Ecto neural progenitor cell (in vitro differentiated cells): ENCODE measurements at places on chromosomes 5 and 9.

DNA sequence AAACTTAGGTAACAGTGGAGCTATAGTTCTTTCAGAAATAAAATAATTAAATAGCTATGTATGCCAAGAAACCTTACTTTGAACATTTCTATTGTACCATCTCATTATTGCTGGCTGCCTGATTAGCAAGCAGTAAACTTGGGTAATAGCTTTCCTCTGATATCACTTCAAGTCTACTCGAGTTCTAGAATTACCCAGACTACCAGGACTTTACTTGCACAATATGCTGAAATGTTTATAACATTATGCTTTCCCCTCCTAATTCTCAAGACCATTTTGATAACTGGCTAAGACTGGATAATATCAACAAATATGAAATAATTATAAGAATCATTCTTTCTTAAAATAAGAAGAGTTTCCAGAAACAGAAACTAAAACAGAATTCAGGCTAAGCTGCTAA is 512.6 kb downstream of the RAB3C start:
- DNase-seq = no peak

DNA sequence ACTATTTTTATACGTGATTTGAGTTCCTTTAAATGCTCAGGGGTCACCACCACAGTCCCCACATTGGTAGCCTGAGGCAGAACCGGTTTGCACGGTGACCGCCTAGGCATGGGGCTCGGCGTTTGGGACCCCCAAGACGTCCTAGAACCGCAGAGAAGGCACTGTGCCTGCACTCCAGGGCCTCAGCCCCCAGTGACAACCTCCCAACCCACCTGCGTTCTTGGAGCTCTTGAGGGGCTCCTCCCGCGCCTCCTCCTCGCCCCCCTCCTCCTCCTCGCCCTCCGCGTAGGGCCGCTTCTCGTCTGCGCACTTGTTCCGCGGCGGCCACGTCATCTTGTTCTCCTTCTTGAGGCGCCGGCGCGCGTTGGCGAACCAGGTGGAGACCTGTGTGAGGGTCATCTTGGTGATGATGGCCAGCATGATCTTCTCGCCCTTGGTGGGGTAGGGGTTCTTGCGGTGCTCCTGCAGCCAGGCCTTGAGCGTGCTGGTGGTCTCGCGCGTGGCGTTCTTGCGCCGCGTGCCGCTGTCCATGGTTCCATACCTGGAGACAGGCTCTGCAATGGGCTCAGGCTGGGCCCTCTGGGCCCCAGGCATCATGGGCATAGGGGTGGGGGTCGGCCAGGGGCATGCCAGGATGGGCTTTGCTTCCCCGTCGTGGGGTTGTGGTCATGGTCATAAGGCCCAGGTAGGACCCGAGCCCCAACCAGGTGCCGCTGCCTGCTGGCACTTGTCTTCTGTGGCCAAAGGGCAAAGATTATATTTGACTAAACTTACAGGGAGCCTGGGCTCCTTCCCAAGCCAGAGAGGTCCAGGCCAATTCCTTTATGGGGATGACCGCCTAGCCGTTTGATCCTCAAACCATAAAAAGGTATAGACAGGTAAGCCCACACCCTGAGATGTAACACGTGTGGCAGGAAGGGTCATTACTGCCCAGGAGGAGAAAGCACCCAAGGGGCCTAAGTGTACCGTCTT is 3.1 kb downstream of the IRX4 start:
- DNase-seq = no peak

DNA sequence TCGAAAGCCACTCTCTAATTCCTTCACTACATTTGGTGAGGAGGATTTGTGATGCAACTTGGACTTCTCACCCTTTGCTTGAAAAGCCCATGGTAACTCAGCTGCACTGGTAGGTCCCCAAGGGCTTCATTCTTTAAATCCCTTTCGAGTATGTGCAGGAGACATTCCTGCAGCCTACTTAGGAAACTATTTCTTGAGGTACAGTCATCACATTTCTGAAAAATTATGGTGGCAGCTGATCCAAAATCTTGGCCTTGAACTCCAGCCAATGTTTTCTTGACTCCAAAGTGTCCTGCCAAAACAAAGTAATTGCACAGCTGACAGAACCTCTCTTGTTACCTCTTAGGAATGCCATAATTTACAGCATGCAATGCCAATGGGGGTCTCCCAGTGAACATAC is 99.7 kb downstream of the NPR3 start:
- no peak for DNase-seq

- no peak for DNase-seq
Measured at GRCh38 chr9:128611600-128612394, 44.9 kb downstream of the DYNC2I2 start.

DNA sequence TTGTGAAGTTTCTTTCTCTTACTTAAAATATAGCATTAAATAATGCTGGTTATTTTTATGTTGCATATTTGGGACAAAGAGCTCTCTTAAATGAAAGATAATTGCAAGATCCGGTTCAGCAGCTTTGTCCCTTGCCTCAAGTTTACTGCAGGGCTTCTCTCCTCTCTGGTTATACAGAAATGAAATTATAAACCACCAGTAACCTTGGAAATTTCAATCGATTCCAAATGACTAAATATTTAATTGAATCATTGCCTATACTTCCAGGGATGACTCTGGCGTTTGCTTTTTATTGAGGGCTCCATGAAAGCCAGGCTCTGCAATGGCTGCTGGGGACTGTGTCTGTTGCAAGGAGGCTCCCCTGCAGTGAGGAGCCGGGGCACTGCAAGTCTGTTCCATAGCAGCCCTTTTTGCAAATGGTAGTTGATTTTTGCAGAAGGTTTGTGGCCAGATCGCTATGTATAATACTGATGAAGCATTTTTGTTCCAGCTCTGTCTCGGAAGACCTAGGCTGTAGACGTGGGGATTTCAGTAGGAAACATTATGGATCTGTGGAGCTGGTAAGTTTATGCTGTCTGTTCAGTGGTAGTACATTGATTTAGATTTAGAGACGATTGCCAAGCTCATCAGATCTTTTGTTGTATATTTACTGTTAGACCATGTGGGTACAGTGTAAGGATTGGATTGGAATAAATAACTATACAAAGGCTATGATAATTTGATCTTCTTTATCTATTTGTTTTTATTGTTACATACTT is at the start of gene GARNL3:
GARNL3 (plus strand) TSS at position 313 of the 758 bp plus-strand sequence; CDS start at position 417, 104 bp downstream.
- no peak for DNase-seq

GRCh38 chr5:124203303-124203702 is 543.1 kb downstream of the ZNF608 start:
- DNase-seq = no peak

DNA sequence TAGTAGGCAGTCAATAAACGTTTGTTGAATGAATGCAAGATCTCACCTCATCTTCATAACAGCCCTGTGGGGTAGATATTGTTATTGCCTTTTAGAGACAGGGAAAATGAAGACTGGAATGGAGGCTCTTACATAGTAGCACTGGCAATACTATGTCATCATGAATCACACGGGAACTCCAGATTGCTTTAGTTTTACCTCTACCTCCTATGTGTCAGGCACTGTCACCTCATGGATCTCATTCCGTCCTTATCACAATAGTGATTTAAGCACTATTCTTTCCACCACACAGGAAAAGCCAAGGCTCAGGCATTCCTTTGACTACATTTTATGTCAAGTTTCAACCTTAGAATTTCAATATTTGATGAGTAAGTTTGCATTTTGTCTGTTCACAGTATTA is 2.9 kb upstream of the EPB41L4B start:
- DNase-seq = no peak

GRCh38 chr9:33198165-33198564 is 31.0 kb upstream of the B4GALT1 start:
- no peak for DNase-seq

- no peak for DNase-seq
Measured at GRCh38 chr5:117652958-117653280, 1078.3 kb upstream of the SEMA6A start.

DNA sequence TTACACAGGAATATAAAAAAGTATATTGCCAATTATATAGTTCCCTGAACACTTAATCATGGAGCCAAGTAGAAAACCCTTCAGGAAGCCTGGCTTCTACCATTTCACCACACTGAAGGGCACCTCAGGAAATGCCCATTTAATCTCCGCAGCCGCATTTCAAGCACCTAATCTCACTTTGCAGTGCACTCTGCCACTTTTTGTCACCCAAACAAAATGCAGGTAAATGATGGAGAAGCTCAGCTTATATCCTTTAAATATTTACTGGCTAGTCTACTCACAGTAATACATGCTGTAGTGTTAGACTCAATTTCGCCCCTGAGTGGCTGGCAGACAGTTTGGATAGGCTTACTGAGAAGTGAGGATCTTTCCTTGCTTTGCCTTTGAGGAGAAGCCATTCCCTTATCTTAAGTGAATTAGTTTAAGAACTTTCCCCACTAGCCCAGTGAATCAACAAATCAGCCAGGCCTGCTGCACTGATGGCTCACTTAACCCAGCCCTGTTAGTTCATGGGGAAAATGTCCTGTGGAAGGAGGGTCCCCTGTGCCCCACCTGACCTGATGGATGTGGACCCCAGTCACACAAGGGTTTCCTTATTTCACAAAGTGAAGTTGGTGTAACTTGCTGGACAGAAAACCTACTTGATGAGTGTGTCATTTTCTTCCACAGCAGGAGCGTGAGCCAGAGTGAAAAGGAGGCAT is 209.7 kb downstream of the CAAP1 start:
- no peak for DNase-seq

DNA sequence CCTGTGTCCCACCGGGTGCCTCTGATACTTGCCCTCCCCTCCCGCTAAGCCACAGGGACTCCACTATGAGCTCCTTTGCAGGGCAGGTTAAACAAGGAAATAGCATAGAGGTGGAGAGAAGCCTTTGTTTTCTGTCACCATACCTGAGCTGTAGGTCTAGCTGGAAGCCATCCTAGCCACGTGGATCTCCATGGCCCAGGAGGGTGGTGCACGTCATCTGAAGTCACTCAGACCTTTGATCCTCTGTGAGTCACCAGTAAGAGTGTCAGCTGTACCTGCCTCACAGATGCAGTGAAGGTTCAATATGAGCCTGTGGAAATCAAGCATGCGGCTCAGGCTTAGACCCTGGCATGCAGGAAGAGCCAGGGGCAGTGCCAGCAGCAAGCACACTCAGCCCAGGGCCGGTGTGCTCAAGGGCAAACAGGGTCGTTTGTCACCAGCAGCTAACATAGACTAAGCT is 55.1 kb downstream of the ASS1 start:
- no peak for DNase-seq

- DNase-seq = no peak
Measured at GRCh38 chr9:117744856-117745389, 40.7 kb downstream of the TLR4 start.

GRCh38 chr5:14156290-14156649 is 13.1 kb downstream of the TRIO start:
- DNase-seq = no peak

GRCh38 chr5:143923634-143924266 is 111.8 kb downstream of the HMHB1 start:
- no peak for DNase-seq

GRCh38 chr9:7907551-7908337 is 108.2 kb upstream of the DMAC1 start:
- DNase-seq = no peak

DNA sequence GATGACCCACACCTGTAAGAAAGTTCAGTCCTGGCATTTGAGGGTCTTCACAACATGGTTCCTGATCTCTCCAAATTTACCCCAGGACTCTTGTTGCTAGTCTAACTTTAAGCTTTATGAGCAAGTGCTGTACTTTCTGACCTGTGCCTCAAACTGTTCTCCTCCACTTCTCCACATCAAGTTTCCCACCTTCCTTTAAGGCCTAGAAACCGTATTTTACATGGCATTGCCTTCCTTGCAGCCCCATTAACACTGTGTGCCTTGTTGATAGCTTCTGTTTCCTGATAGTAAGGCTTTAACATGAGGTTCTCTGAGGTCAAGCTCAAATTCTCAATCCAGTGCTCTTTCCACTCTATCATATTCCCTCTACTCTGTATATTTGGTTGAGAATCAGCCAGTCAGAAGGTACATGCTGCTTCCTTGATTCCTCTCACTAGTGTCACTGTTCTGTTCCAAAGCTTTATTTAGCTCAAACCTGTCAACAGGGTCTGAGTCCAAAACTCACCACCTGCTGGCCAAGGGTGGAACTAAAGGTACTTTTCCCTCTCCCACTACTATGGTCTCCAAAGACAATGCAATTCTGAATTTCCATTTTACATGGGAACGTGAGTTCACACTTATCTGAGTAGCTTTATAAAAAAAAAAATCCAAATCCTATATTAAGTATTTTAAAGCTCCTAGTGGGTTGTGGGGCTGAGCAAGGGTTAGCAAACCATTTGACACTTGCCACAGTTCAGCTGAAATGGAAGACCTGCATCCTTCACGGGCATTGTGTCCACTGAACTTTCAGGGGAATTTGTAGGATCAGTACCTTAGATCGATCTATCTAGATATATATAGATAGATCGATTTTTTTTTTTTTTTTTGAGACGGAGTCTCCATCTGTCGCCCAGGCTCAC is 21.1 kb downstream of the VCP start:
- no peak for DNase-seq

DNA sequence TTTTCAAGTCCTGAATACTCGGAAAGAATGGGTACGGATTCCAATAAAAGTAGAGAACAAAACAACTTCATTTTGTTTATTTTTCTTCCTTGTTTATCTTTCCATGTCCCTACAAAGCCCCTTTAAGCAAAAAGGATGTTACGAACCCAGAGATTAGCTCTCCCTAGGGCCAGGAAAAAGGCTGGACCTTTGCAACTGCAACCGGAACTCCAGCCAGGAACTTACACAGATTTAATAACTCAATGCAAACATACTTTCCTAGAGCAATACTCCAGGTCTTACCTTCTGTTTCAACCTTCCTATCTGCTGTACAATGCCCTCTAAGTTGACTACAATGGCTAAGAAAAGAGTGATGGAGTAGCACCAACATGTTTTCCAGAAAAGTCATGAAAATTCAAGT is 7.0 kb downstream of the DENND1A start:
- DNase-seq = no peak

GRCh38 chr9:117028103-117028858 is 341.2 kb downstream of the TRIM32 start:
- no peak for DNase-seq

DNA sequence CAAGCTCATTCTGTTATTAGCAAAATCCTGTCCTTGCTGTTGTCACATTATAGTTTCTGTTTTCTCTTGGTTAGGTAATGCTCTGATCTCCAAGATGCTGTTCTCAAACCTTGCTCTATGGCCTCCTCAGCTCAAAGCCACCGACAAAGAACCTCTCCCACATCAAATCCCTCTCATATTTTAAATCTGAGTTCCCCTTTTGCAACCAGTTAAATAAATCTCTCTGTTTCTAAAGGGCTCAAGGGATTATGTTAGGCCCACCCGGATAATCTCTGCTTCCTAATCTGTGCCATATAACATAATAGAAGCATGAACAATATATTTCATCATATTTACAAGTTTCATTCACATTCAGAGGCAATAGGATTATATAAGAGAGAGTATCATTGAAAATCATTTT is 286.0 kb downstream of the CYLC2 start:
- DNase-seq = no peak

- no peak for DNase-seq
Measured at GRCh38 chr5:143396353-143396940, 7.0 kb downstream of the NR3C1 start.
